ENCODE measurements at places on chromosomes 4 and X.

- no peak overlapping the region for H3K27ac ChIP-seq
- H3K4me3 ChIP-seq: no peak overlapping the region
- no peaks in the 10 kb centered on the region for H3K27me3 ChIP-seq
- DNase-seq: no peak
- H3K4me1 ChIP-seq: no peaks in the 10 kb centered on the region
Measured at GRCh38 chr4:57504797-57505530, 394.8 kb upstream of the IGFBP7 start.

DNA sequence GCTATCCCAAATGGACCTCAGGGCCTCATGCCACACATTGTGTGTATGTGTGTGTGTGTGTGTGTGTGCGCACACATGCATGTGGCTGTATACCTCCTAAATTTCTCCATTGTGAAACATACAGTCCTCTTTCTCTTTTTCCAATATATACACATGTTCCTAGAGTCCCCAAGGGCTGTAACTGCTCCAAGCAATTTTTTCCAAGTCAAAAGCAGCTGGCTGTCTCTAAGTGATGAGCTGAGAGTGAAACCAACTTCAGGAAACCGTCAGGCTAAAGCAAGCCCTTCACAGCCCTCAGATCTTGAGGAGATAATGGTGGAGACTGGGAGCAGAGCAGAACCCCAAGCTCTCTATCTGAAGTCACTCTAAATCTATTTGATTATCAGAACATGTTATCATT, 496.1 kb upstream of the DIPK2B start:
- H3K4me1 ChIP-seq: no peaks in the 10 kb centered on the region
- H3K27ac ChIP-seq: no peak overlapping the region
- no peaks in the 10 kb centered on the region for H3K36me3 ChIP-seq

DNA sequence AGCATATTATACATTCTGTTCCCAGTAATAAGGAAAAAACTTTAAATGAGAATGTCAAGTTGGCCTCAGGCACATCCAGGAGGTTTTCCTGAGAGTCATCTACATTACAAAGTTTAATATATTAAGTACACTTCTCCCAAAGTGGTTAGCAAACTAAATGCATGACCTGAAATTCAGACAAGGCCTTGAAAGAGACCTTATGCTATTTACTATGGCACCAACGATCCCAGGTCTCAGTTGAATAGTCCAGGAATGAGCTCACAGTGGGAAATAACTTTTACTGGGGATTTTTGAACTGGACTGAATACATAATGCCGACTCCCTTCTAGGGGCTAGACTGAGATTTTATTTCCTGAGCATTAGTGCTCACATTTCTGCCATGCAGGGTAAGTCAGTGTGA, 1577.5 kb upstream of the PCDH7 start:
- H3K27me3 ChIP-seq: no peaks in the 10 kb centered on the region
- no peak overlapping the region for H3K27ac ChIP-seq
- no peaks in the 10 kb centered on the region for H3K4me1 ChIP-seq
- no peak for DNase-seq

GRCh38 chr4:54495641-54496040, 162.1 kb upstream of the KIT start:
- DNase-seq: no peak
- H3K36me3 ChIP-seq: no peaks in the 10 kb centered on the region

DNA sequence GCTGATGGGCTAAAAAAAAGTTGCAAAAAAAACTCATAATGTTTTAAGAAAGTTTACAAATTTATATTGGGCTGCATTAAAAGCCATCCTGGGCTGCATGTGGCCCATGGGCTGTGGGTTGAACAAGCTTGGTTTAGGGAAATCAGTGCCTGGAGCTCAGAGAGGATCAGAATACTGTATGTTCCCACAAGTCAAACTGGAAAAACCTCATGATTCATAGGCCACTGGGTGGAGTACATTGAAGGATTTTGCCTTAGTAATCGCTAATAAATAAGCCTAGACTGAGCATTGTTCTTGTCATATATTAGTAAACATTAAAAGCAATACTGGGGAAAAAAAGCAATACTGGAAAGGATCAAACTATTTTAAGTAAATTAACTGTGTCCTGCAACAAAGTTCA, 246.3 kb upstream of the TAPT1 start:
- no peaks in the 10 kb centered on the region for H3K27me3 ChIP-seq
- no peaks in the 10 kb centered on the region for H3K4me1 ChIP-seq

- H3K4me3 ChIP-seq: no peak overlapping the region
- H3K36me3 ChIP-seq: peaks cover 26% of the 10 kb centered on the region
- peaks cover 10% of the 10 kb centered on the region for H3K4me1 ChIP-seq
- no peak overlapping the region for H3K27ac ChIP-seq
Measured at GRCh38 chr4:152822323-152822722, 42.6 kb downstream of the ARFIP1 start.

- H3K4me1 ChIP-seq: no peaks in the 10 kb centered on the region
- H3K36me3 ChIP-seq: no peaks in the 10 kb centered on the region
- no peak overlapping the region for H3K4me3 ChIP-seq
Measured at GRCh38 chr4:183599690-183600089, 59.3 kb downstream of the RWDD4 start.

DNA sequence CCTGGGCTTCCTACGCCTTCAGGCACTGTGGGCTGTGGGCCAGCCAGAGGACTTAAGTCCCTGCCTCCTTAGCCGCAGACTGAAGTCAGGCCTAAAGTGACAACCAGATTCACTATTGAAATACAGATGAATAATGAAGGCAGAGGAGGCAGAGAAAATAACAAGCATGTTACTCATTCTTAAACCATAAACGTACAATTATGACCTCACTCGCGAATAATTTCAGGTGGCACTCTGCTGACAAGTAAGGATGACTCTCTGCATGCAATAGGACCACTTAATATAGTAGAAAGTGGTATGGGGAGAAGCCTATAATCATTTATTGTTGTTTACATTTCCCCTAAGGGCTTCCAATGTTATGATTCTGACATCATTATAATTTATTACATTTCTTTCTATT, 409.2 kb upstream of the FGF13 start:
- H3K27ac ChIP-seq: no peak overlapping the region
- H3K27me3 ChIP-seq: no peaks in the 10 kb centered on the region
- H3K4me1 ChIP-seq: no peaks in the 10 kb centered on the region

DNA sequence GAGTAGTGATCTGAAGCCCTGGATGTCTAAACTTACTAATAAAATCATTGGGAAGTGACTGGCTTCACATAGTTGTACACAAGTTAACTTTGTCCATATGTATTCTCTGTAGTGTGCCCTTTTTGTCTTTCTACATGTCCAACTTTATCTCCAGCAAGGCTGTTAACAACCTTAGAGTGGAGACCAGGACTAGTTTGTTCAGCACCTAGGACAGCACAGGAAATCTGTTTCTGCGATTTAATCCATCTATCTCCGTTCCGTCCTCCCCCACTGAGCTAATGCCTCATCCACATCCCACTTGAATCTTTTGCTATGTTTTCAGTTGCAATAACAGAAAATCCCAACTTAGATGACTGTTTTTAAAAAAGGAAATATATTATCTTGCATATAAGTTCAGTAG, 3.4 kb upstream of the ARR3 start:
- H3K4me1 ChIP-seq: no peaks in the 10 kb centered on the region
- no peak overlapping the region for H3K4me3 ChIP-seq
- no peak overlapping the region for H3K27ac ChIP-seq
- H3K27me3 ChIP-seq: peaks cover 3% of the 10 kb centered on the region
- DNase-seq: no peak

GRCh38 chr4:8592366-8593263, at the start of gene CPZ:
CPZ (plus strand) TSS chr4:8592765; CDS start chr4:8592834, 69 bp downstream.
- no peaks in the 10 kb centered on the region for H3K4me1 ChIP-seq
- H3K27me3 ChIP-seq: peaks cover 53% of the 10 kb centered on the region
- H3K4me3 ChIP-seq: no peak within 1 kb of the TSS
- H3K36me3 ChIP-seq: no peaks in the 10 kb centered on the region
- no peak for DNase-seq
- no peak within 1 kb of the TSS for H3K27ac ChIP-seq

GRCh38 chr4:68175562-68176155, 46.0 kb upstream of the TMPRSS11F start:
- DNase-seq: peak; percentile 50
- no peaks in the 10 kb centered on the region for H3K27me3 ChIP-seq
- no peak overlapping the region for H3K4me3 ChIP-seq
- H3K27ac ChIP-seq: no peak overlapping the region
- H3K4me1 ChIP-seq: no peaks in the 10 kb centered on the region
